ENCODE measurements at places on chromosomes 1 and 21. TPM values are rescaled to one million over a fixed set of nuclear protein-coding genes. Genes with fewer than 3 reads are reported as not detected.

- peaks cover 8% of the 10 kb centered on the region for H3K4me1 ChIP-seq
- H3K27me3 ChIP-seq = no peaks in the 10 kb centered on the region
- H3K4me3 ChIP-seq = no peak overlapping the region
- DNase-seq = no peak
- no peak overlapping the region for H3K27ac ChIP-seq
- H3K36me3 ChIP-seq = no peaks in the 10 kb centered on the region
These were observed 37.9 kb upstream of the DUSP10 start for GRCh38 chr1:221779771-221780170.

GRCh38 chr1:155017041-155017945 lies 14.7 kb downstream of the ZBTB7B start:
- no peaks in the 10 kb centered on the region for H3K27me3 ChIP-seq
- peak overlapping the region; percentile 88 for H3K27ac ChIP-seq
- DNase-seq = peak; percentile 97
- peak overlapping the region; percentile 46 for H3K4me3 ChIP-seq
- peaks cover 45% of the 10 kb centered on the region for H3K4me1 ChIP-seq
- H3K36me3 ChIP-seq = peaks cover 28% of the 10 kb centered on the region

GRCh38 chr1:217929213-217929885 lies 298.2 kb downstream of the SPATA17 start:
- peaks cover 4% of the 10 kb centered on the region for H3K27me3 ChIP-seq
- no peaks in the 10 kb centered on the region for H3K36me3 ChIP-seq
- no peak overlapping the region for H3K4me3 ChIP-seq
- no peak for DNase-seq
- H3K27ac ChIP-seq = no peak overlapping the region
- H3K4me1 ChIP-seq = no peaks in the 10 kb centered on the region

DNA sequence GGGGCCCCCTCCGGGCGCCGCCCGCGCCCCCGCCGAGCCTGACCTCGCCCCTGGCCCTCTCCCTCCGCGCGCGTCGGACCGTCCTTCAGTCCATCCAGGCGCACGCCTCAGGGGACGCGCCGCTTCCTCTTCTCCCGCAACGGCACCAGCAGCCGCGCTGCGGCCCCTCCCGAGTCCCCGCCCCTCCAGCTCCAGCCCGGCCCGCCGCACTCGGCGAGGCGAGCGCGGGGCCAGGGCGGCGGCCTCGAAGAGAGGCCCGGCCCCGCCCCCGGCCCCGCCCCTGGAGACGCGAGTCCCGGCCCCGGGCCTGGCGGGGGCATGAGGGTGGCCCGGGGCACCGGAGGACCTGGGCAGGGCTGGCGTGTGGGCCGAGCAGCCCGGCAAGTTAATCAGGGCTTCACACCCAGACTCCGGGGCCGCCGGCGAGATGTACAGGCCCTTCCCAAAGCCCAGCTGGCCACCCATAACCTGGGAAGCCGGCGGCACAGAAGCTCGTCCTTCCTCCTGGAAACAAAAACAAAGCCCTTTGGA lies at the start of gene IGSF3:
Gene IGSF3, minus strand, starts transcription at position 159 of the 531 bp plus-strand sequence. CDS start 1,407 bp downstream, outside the sequence.
- H3K36me3 ChIP-seq = no peaks in the 10 kb centered on the region
- peak within 1 kb of the TSS; percentile 19 for H3K27ac ChIP-seq
- peak; percentile 83 for DNase-seq
- H3K27me3 ChIP-seq = no peaks in the 10 kb centered on the region
- peak within 1 kb of the TSS; percentile 60 for H3K4me3 ChIP-seq

DNA sequence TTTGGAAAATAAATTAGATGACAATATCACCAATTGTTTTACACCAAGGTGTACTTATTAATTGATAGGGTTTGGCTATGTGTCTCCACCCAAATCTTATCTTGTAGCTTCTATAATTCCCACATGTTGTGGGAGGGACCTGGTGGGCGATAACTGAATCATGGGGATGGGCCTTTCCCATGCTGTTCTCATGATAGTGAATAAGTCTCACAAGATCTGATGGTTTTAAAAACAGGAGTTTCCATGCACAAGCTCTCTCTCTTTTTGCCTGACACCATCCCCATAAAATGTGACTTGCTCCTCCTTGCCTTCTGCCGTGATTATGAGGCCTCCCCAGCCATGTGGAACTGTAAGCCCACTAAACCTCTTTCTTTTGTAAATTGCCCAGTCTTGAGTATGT lies 131.0 kb upstream of the LMO4 start:
- H3K27ac ChIP-seq = no peak overlapping the region
- H3K27me3 ChIP-seq = no peaks in the 10 kb centered on the region
- DNase-seq = no peak

- H3K4me3 ChIP-seq = no peak overlapping the region
- no peak overlapping the region for H3K27ac ChIP-seq
These were observed 18.5 kb downstream of the ALDH4A1 start for GRCh38 chr1:18883636-18884418.

GRCh38 chr1:16243215-16243610 lies 6.2 kb upstream of the CPLANE2 start:
- H3K36me3 ChIP-seq = no peaks in the 10 kb centered on the region
- no peaks in the 10 kb centered on the region for H3K27me3 ChIP-seq
- no peak for DNase-seq
- no peak overlapping the region for H3K27ac ChIP-seq

DNA sequence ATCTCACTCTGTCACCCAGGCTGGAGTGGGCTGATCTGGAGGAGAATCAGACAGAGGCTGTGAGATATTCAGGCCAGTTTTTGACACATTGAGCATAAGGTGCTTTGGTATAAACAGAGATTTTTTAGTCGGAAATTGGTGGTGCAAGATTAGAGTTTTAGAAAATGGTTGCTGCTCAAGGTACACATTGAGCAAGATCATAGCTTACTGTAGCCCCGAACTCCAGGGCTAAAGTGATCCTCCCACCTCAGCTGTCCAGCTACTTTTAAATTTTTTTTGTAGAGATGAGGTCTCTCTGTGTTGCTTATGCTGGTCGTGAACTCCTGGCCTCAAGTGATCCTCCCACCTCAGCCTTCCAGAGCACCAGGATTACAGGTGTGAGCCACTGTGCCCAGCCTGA lies 43.9 kb upstream of the USP1 start:
- H3K4me1 ChIP-seq = no peaks in the 10 kb centered on the region
- no peaks in the 10 kb centered on the region for H3K36me3 ChIP-seq
- H3K27ac ChIP-seq = no peak overlapping the region
- no peaks in the 10 kb centered on the region for H3K27me3 ChIP-seq

GRCh38 chr1:62406576-62406975 lies 30.3 kb upstream of the USP1 start:
- H3K27me3 ChIP-seq = no peaks in the 10 kb centered on the region
- no peaks in the 10 kb centered on the region for H3K4me1 ChIP-seq
- no peaks in the 10 kb centered on the region for H3K36me3 ChIP-seq
- no peak overlapping the region for H3K27ac ChIP-seq
- DNase-seq = no peak

DNA sequence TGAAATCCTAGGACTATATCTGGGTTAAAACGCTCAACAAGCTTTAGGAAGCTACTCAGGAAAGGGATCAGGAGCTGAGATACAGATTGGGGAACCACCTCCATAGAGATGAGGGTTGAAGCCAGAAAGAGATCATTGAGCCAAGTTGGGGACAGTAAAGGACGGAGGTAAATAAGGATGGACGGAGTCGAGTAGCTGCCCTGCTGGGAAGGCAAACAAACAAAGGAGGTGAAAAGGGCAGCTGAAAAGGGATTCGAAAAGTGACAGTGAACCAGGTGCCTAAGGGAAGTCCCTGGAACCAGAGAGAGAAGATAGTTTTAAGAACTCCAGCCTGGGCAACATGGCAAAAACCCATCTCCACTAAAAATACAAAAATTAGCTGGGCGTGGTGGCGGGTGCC lies 6.3 kb upstream of the CAMSAP2 start:
- H3K27me3 ChIP-seq = no peaks in the 10 kb centered on the region
- H3K36me3 ChIP-seq = no peaks in the 10 kb centered on the region
- no peaks in the 10 kb centered on the region for H3K4me1 ChIP-seq
- no peak overlapping the region for H3K27ac ChIP-seq
- no peak overlapping the region for H3K4me3 ChIP-seq
- DNase-seq = no peak

DNA sequence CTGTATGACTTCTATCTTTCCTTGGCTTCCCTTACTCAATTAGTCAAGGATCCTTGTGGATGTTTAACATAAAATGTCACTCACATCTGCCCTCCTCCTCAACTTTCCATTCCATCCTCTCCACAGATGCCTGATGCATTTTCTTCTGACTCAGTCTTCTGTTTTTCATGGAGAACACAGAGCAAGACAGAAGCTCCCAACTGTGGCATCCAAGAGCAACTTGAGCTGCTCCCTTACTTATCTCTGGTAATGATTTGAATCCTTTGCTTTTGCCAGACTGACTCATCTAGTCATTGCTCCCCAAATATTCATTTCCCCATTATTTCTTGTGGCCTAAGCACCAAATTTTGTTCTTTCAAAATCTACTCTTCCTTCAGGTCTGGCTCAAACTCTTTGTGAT lies 120.6 kb downstream of the LYPLAL1 start:
- DNase-seq = no peak
- H3K27ac ChIP-seq = no peak overlapping the region
- H3K27me3 ChIP-seq = no peaks in the 10 kb centered on the region
- no peaks in the 10 kb centered on the region for H3K4me1 ChIP-seq
- no peak overlapping the region for H3K4me3 ChIP-seq
- H3K36me3 ChIP-seq = no peaks in the 10 kb centered on the region

DNA sequence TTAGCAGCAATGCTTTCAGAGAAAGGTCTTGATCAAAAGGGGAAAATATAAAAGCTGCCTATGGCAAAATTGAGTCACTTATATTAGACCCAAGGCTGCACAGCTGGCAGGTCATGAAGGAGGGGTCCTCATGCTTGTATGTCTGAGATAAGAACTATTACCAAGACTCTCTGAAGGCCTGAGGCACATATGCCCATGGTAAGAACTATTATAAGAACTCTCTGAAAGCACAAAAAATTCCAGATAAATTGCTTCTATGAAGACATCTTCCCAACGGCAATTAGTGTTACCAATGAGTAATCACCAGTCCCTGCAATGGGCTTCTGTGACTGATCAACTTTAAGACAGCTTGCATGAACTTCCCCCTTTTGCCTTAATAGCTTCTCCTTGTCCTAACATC lies 42.8 kb upstream of the LRIF1 start:
- H3K4me1 ChIP-seq = no peaks in the 10 kb centered on the region
- H3K36me3 ChIP-seq = no peaks in the 10 kb centered on the region
- H3K4me3 ChIP-seq = no peak overlapping the region
- H3K27ac ChIP-seq = no peak overlapping the region
- DNase-seq = no peak
- H3K27me3 ChIP-seq = no peaks in the 10 kb centered on the region

DNA sequence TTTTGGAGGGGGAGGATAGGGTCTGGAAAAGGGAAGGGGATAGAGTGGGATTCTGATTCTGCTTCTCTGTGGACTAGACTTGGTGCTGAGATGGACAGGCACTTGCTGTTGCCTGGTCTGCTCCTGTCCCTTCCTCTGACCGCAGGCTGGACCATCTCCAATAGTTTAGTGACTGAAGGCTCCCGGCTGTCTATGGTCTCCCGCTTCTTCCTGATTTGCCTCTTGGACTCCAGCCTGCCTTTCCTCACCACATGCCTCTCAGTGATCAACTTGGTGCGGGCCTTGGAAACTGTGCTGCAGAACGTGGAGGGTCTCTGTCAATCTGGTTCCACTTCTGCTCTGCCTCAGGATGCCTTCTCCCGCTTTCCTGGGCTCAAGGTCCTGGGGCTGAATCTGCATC lies 6.3 kb upstream of the ZSCAN20 start:
- H3K27ac ChIP-seq = no peak overlapping the region
- H3K27me3 ChIP-seq = no peaks in the 10 kb centered on the region
- no peak overlapping the region for H3K4me3 ChIP-seq
- DNase-seq = no peak
- peaks cover 8% of the 10 kb centered on the region for H3K4me1 ChIP-seq
- H3K36me3 ChIP-seq = no peaks in the 10 kb centered on the region

DNA sequence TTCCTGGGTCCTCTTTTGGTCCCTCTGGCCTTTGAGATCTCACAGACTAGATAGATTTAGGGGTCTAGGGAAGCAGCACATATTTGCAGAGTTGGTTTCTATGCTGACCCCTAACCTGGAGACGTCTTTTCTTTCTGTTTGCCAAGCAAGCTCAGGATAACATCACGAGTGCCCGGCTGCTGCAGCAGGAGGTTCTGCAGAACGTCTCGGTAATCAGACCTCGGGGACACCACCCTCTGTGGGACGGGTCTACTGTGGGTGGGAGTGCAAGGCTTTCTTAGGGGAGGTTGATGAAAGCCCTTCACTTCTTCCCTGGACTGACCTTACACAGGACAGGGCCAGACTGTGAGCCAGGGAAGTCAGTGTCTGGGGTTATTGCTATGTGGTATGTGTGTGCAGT lies 2.9 kb downstream of the IL24 start:
- H3K4me1 ChIP-seq = peaks cover 15% of the 10 kb centered on the region
- H3K4me3 ChIP-seq = no peak overlapping the region
- no peaks in the 10 kb centered on the region for H3K36me3 ChIP-seq

DNA sequence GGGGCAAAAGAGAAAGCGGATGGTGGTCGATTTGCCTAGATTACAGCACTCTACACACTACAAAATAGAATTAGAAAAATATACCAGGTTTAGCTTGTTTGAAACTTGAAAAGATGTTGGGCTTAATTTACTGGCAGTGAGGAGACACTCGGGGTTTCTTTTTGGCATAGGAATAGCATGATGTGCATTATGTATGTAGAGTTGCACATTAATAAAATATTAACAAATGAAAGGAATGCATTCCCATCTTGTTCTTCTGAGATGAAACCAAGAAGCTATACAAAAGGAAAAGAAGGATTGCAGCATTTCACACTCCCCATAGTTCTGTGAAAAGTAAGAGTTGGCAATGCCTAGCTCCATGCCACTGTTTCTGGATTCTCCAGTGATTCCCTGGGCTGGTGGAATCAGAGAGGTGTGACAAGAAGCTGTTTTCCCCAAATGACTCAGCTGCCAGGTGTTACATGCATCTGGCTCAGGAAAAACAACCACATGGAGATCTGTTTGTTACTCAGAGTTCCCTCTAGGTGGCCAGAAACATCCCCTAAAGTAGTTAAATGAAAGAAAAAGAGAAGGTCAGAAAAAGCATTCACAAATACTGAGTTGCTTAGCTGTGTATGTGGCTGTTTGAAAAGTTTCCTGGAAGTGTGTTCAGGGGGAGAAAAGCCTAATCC lies 115.6 kb downstream of the UCK2 start:
- no peak overlapping the region for H3K4me3 ChIP-seq
- no peak overlapping the region for H3K27ac ChIP-seq
- H3K27me3 ChIP-seq = no peaks in the 10 kb centered on the region

RIMS3 gene
- total RNA-seq = 3.4 TPM

IQGAP3 gene
- total RNA-seq = under 0.01 TPM

SUSD4 gene
- 2.9 TPM for total RNA-seq

PTPN14 gene
- total RNA-seq = 15.4 TPM

MX1 gene
- total RNA-seq = 92.1 TPM

SMCP gene
- total RNA-seq = not detected

Measured in upper lobe of left lung (tissue), 6 donors.